ENCODE measurements at places on chromosomes 3 and 15.
A peak's percentile ranks its signal among the peaks of the same experiment; 100 is the strongest.

DNA sequence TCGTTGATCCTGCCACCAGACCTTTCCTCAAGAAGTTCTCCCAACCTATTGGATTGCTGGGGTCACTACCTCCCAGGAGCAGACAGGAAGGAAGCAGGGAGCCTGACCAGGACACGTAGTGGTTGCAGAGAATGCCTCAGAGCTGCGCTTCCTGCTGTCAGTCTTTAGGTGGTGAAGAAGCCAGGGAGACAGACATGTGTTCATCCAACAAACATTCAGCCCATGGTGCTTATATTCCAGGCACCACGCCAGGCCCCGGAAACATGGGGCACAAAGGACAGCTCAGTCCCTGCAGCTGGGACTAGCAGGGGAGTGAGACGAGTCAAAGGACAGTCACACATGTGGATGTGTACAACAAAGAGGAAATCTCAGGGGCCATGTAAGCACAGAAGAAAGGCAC, 26.0 kb upstream of the CORO2B start:
- DNase-seq = peak; percentile 84

GRCh38 chr3:153115326-153115725, 46.7 kb upstream of the RAP2B start:
- DNase-seq = no peak

DNA sequence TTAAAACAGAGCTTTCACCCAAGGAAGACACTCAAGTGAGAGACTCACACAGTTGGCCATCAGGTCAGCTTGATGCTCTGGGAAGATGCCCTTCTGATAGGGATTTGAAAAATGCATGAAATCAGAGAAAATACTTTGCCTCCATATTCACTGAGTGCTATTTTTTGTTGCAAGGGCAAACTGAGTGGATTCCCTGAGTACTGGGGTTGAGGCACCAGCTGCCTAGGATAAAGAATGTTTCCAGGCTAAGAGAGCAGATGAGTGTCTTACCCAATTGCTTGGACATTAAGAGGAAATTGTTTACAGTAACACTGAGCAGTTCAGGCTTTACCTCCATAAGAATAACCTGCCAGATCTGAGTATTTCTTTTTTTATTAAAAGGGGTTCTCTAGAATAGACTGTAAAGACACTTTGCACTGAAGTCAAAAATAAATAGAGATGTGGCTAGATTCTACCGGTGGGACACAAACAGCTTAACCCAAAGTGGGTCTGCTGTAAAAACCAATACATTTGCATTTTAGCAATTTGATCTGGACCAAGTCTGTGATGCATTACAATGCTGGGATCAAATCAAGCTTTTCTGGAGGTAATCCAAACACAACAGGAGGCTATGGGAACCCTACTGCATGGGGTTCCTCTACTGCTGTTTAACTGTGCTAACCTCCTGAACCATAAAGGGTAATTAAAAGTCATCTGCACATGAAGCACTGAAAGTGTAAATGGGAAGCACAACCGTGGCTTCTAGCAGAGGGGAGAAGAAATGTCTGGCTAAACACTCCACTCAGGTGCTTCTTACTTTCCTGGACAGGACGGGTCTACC, 238.8 kb upstream of the WNT5A start:
- no peak for DNase-seq

GRCh38 chr3:13013566-13013965, 59.7 kb downstream of the IQSEC1 start:
- DNase-seq = no peak

DNA sequence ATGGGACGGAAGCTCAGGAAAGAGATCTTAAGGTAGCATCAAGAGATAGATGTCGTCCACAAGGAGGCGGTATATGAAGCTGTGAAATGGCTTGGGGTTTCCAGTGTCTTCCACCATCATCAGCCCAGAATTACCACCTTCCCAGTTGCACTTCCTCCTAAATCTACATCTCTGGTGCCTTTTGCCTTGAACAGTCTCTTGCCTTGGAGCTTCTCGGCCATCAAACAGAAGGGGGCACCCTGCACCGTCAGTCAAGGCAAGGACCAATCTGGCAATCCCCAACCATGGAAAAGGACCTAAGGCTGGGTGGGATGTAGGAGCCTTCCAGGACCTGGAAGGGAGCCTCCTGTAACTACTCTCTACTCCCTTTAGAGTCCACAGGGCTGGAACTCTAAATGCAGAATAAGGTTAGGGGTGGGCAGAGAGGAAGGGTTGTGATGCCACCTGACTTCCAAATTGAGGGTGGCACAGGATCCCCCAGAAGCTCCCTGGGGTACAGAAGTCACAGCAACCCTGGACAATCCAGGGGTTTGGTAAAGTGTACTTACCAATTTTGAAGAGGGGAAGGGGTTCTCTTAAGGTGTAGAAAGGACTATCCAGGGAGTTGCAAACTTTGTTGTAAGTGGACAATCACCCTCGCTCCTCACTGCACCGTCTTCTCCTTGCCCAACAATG, 1.0 kb upstream of the RYR3 start:
- DNase-seq = no peak

DNA sequence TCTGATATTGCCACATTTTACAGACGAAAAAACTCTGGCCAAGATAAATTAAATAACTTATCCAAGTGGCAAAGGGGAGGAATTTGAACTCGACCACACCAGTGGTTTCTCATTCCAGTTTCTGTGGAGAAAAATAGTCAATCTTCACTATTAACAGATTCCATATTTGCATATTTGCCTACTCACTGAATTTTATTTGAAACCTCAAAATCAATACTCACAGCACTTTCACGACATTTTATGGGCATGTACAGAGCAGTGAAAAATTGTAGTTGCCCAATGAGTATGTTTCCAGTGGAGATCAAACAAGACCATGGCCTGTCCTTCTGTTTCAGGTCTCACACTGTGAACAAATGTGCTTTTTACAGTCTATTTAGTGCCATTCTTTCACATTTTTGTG, 374.3 kb downstream of the MAGI1 start:
- no peak for DNase-seq

GRCh38 chr3:5194801-5195509, 7.4 kb downstream of the EDEM1 start:
- no peak for DNase-seq

- no peak for DNase-seq
Observed at GRCh38 chr3:23152989-23153388, 50.1 kb upstream of the UBE2E2 start.

DNA sequence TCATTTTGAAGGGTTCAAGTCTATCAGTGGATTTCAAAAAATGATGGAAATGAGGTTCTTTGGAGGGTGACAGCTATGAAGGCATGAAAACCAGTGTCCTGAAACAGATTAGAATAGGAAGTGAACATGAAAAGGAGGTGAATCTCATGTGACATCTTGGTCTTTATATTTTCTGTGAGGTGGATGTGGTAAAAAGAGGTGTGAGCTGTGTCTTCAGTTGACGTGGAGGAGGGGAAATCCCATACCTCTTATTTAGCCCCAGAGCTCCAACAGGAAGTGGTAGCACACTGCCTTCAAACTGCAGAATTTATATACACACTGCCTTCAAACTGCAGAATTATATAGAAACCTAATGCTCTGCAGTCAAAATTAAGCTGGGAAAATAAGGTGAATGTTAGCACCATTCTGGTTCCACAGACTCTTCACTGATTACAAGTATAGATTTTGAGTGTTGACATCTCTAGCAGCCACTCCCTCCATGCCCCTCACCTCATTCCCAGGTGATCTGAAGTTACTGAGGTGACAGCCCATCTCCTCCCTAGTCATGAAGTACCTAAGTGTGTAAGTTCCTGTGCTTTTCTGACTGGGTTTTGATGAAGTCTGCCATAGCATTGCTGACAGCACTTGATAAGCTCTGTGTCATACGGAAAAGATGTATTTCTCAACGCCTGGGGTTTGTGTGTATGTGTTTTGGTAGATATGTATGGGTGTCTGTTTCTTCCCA, 2.7 kb downstream of the RAB8B start:
- DNase-seq = no peak

DNA sequence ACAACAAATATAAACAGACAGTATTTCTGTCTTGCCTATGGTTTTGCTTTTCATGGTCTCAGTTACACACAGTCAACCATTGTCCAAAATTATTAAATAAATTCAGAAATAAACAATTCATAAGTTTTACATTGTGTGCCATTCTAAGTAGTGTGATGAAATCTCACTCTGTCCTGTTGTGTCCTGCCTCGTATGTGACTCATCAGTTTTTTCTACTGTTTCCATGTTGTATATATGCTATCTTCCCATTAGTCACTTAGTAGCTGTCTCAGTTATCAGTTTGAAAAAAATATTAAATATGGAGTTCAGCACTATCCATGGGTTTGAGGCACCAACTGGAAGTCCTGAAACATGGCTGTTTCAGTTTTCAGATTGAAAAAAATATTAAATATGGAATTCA, 282.4 kb upstream of the GRM7 start:
- no peak for DNase-seq

GRCh38 chr15:44676676-44677075, 13.2 kb upstream of the SPG11 start:
- no peak for DNase-seq

- no peak for DNase-seq
Observed at GRCh38 chr3:187481426-187481825, 113.2 kb downstream of the RTP4 start.

DNA sequence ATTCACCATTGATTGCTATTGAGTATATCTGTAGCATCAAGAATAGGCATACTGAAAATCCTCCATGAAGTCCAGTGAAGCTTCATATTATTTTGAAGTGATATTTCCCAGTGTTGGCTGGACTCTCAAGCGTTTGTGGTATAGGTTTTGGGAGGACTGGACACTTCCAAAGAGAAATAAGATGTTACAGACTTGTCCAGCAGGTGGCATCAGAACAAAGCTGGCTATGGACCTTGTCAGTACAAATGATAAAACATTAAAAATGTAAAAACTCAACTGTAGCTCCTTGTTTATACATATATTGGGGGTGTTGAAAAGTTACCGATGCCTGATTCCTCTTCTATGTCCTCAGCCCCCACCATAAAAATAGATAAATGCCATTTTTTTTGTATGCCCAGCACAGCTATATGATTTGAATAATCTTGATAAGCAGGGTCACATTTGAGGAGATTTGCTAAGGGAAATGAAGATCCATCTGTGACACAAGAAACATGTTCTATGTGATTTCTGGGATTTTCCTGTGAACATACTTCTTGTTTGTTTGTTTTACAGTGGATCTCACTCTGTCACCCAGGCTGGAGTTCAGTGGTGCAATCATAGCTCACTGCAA, 54.5 kb upstream of the GOLGA6B start:
- peak; percentile 24 for DNase-seq

DNA sequence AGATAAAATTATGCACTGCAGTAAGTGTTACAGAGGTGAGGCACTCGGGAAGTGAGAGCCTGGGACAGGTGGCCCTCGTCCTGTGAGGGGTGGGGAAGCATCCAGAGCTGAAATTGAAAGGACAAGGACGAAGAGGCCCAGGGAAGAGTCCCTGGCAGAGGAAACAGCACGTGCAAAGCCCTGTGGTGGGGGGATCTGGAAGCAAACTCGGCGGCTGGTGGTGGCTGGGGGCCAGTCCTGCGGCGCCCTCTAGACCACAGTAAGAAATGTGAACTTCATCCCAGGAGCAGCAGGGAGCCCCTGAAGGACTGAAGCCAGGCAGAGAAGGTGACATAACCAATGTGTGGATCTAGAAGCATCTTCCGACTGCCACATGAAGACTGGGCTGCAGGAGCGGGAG, 42.8 kb downstream of the GRIP2 start:
- DNase-seq = no peak

GRCh38 chr3:64199932-64200331, 25.3 kb downstream of the PRICKLE2 start:
- no peak for DNase-seq

GRCh38 chr3:22704571-22705354, 498.4 kb upstream of the UBE2E2 start:
- no peak for DNase-seq

DNA sequence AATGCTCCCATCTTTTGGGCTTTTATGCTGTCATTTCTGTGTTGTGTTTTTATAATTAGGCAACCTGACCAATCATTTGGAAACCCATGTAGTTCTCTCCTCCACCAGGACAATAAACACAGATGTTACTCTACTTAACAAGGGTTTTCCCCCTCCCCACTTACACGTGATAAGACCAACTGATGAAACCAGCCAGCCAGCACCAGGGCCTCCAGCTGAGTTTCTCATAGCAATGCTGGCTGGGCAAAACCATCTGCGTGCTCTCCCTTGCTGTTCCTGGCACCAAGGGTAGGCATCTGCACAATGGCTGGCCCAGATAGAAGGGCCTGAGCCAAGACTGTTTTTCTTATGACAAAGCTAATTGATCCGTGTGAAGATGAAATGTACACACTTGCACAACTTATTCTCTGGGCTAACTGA, 310.4 kb downstream of the PLCL2 start:
- peak; percentile 86 for DNase-seq

- no peak for DNase-seq
Observed at GRCh38 chr3:5298453-5298852, 110.9 kb downstream of the EDEM1 start.

DNA sequence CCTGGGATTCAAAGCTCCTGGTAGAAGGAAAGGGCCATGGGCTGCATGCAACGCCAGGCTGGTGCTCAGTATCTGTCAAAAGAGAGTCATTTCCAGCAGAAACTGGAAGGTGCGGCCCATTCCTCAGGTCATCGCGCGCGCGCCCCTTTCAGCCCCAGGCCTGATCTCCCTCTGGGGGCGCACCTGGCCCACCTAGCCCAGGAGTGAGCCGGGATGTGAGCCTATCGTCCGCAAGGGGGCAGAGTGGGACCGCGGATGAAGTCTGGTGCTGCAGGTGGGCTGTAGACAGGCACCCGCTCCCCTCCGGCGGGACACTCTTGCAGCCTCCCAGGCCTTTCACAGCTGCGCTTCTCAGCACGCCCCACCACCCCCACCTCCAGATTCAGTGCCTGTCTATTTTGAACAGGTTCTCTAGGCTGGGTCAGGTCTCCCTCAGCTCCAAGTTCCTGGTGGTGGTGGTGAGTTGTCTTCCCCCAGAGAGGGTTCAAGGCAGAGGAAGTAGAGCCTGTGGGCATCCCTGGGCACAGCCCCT, 5.8 kb upstream of the RPL29 start:
- DNase-seq = peak; percentile 68

GRCh38 chr15:23081271-23081670, 41.9 kb upstream of the TUBGCP5 start:
- DNase-seq = peak; percentile 13

DNA sequence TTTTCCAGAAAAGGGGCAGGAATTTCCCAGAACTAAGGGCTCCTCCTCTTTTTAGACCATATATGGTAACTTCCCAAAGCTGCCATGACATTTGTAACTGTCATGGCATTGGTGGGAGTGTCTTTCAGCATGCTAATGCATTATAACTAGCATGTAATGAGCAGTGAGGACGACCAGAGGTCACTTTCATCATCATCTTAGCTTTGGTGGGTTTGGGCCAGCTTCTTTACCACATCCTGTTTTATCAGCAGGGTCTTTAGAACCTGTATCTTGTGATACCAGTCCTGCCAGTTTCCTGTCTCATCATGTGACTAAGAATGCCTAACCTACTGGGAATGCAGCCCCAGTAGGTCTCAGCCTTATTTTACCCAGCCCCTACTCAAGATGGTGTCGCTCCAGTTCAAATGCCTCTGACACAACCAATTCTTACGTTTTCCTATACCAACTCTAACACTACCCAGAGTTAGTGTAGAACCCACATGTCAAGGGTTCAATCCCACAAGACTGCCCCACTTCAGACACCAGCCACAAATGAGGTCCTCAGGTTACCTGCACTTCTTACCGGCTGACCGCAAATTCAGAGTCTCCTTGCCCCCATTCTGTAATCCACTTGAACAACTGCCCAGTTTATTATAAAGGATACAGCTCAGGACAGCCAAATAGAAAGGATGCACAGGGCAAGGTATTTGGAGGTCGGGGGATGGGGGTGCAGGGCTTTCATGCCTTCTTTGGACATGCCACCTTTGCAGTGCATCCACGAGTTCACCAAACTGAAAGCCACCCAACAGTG, 17.7 kb downstream of the FOXB1 start:
- DNase-seq = no peak
